AG09309 (cell line): ENCODE measurements at places on chromosomes 12 and 14.
A peak's percentile ranks its signal among the peaks of the same experiment; 100 is the strongest.

DNA sequence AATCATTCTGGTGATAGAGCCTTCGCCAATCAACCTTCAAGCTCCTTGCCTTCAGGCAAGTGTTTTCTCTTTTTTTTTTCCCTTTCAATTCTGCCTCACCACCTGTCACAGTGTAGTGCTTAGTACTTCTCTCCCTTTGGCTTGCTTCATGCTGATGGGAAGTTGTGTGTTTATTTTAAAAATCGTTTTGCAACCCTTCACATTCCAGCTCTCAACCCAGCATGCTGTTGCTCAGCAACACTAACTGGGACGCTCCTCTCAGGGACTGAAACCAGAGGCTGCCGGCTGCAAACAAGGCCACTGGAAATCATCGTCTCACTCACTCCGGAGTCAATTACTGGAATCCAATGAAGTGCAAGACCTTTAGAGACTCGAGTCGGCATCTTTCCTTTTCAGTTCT is 342.7 kb downstream of the PRKD1 start:
- DNase-seq: peak; percentile 71

DNA sequence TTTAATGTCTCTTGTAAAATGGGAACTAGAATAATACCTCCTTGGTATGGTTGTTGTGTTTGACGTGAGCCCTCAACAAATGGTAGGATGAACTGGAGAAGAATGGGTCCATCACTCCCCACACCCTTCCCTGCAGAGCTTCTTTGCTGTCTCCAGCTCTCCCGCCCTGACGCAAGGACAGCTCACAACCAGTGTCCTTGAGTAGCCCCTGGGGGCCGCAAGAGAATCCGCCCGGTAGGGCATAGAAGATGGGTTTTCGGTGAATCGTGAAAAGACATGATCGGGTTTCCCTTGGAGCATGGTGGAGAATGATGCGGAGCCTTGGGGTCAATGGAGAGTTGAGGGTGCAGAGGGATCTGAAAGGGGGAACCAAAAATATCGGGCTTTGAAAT is 6.1 kb upstream of the PAX9 start:
- DNase-seq: no peak

DNA sequence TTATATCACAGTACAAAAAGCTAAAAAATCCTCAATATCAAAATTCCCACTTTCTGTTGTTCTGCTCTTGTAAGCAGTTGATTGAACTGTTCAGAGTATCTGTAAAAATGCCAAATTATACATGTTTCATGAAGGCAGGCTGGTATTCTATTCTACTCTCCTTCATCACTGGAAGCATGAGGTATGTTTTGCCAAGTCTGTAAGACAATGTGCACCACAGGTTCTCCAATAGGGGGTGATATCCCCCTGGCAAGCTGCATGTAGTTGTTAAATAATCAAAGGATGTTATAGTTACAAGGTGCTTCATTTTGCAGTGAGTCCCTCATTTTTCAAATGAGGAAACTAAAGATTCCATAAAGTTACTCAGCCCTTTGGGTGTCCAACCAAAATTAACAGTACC is 15.1 kb upstream of the NEK9 start:
- DNase-seq: no peak

DNA sequence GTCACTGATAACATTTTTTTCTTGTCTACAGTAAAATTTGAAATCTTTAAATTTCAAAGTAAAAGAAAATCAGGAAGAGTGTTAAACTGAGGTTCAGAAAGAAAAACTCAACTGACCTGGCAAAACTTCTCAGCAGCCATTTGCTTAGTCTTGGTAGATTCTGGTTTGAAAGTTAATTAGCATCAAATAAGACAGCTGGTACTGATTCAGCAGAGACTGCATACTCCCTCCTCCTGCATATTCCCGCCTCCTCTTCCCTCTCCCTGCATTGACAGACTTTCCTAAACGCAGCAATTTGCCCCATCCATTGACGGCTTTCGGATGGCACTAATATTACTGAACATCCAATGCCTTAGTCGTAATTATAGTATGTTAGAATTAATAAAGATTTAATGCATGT is 520.8 kb downstream of the FLRT2 start:
- no peak for DNase-seq

DNA sequence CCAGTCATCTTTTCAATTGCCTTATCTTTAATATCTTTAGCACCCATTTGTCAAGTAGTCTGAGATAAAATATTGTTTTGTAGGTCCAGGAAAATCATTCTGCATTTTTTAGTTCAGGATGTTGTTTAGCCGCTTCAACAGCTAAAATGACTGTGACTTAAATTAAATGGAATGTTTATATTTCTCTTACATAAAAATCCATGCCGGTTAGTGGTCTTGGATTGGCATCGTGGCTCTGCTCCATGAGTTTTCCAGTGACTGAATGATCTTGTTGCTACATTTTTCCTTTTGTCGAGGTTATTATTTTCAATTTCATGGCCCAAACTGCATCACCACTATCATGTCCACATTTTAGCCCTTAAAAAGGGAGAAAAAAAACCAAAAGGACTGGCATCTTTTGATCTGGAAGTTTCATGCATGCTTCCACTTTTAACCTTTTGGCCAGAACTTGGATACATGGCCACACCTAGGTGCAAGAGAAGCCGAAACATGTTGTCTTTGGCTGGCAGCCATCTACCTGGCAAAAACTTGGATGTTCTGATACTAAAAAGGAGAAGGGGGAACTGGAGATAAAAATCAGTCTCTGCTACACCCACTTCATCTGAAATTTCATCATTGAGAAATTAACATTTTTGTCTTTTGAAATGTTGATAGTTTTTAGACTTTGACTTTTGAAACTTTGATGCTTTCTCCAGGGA is 142.4 kb downstream of the OTOGL start:
- peak; percentile 23 for DNase-seq

DNA sequence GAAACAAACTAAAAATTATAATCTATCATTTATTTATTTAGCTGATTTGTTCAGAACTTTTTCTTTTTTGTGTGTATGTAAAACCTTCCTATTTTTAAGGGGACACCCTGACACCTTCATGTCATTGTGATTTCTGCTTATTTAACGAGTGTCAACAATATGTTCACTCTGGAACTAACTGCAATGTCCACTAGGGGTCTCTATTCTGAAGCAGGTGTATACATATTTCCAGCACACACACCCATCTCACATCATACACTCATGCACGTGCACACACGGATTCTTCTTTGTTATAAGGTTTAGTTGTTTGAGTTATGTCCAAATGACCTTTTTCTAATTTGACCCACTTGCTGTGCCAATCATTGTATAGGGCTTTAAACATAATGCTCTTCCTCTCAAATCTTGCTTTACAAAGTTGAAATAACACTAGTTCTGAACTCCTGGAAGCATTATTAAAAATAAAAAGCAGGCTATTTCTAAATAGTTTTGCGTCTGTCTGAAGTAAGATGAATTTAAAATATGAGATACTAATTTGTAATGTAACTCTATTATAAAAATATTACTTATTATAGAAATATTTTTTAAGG is 15.5 kb downstream of the E2F7 start:
- no peak for DNase-seq

- no peak for DNase-seq
These were observed 8.9 kb downstream of the GTF2A1 start for GRCh38 chr14:81211844-81212243.

DNA sequence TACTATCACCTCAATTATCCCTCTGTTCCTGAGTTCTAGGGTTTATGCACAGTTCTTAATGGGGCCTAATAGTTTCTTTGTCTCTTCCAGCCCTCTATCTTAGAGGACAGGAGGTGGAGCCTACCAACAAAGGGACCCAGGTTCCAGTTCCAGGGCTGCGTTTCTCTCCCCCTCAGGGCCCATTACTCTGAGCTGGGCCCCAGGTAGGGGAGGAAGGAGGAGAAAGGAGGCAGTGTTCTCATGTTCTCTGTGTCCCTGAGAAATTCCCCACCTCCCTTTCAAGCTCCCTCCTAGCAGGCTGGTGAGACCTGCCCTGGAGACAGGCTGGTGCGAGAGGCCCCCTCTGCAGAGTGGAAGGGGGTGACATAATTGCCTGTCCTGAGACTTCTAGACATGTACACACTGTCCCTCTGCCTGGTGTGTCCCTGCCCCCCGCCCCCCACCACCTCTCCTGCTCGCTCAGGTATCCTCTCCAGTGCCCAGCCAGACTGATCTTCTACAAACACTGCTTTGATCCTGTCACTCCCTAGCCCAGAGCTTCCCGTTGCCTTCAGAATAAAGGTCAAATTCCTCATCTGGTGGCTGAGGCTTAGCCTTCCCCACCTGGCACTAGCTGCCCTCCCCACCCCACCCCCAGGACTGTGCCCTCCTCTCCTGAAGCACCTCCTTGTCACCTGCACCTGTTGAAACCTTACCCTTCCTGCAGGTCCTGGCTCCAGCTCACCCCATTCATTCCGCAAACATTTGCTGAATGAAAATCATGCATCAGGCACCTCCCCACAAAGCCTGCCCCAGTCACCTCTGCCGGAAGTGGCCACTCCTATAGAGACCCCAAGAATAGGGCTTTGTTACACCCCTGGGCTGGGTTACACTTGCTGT is 21.1 kb upstream of the KRT8 start:
- no peak for DNase-seq

DNA sequence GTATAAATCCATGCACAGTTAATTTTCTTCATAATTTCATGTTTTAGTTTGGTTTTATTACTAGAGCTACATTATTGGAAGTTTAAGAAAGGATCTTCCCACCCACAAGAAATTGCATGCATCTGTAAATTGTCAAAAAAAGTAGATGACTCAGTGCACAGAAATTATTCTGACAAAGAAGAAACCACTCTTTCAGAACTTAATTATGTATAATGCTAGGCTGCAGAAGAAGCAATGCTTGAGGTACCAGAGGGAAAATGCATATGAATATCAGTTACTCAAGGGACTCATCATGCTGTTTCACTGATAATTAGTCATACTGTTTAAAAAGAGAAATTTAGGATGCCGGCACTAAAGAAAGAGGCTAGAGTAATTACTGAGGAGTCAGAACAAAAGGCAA is 147.0 kb downstream of the SLC16A7 start:
- DNase-seq: peak; percentile 25

DNA sequence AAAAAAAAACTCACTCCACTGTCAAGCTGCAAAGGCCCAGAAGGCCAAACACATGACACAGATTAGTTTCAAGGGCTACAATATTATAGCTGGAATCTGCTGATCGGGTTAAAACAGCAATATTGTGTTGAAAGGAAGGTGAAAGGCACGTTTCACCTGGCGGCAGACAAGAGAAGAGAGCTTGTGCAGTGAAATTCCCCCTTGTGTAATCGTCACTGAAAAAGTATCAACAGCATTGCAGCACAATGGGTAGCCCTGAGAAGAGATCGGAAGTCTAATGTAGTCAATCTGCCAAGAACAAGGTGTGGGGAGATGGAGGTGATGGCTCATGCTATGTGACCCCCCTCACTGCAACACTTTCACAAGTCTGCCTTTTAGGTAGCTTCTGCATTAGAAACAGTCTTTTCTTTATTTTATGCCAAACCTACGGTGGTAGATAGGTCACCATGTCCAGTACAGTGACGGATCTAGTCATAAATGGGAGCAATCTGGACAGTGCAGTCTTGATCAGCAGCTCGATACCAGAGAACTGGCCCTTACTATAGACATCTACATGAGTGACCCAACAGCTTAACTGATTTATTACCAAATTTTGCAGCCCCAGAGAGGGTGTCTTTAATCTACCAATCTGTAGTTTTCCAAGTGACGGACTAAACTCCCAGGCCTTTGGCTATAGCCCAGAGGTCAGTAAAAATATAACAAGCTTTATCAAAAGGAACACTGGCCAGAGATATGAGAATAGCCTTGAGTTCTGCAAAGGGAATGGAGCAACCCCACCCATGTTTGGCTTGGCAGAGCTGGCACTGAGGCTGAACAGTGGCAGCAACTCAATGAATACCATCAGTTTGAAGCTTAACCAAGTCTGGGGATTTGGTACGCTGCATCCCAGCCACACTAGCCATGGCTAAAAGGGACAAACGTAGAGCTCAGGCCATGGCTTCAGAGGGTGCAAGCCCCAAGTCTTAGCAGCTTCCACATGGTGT is 35.4 kb downstream of the SPTSSA start:
- no peak for DNase-seq

DNA sequence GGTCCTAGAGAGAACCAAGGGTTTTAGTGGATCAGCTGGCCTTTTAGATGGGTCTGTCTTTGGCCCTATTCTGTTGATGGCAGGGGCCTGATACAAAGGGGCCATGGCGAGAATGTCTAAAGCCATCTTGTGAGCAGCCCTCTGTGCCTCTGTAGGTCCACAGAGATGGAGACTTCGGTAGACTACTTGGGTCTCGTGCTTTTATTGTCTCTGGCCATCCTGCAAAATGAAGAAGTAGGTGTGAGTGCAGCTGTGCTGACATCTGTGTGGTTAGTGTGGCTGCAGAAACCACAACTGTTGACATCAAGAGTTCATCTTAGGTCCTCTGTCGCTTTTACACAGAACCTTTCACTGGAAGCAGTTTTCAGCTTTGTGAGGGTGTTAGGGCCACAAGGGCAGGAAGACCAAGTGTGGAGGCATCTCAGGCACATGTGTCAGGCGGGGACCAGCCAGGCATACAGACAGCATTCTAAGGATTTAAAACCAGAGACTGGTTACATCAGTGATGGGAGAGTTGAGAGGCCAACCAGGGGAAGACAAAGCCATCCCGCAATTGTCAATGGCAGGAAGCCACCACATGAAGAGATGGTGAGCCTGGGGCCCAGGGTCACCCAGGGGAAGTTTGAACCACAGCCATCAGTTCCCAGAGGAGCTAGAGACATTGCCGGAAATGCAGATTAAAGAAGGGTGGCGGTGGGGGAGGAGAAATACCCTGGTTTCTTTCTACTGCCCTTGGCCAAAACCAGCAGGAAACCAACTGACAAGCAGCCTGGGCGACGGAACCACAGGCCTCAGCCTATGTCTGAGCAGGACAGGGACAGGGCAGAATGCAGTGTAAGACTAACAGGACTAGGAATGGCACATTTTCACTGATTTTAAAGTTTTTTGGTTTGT is 13.0 kb upstream of the TPCN1 start:
- no peak for DNase-seq

DNA sequence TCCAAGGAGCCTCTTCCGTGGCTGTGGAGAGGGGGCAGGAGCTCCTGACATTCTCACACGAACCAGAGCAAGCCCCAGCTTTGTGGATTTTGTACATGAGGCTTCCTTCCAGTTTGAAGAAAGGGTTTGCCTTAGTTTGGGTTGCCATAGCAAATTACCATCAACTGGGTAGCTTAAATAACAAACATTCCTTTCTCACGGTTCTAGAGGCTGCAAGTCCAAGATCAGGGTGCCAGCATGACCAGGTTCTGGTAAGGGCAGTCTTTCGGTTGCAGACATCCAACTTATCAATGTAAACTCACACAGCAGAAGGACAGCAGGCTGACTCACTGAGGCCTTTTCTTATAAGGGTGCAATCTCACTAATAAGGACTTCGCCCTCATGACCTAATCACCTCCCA is 25.9 kb upstream of the STAB2 start:
- no peak for DNase-seq

GRCh38 chr14:49218436-49219092 is 367.6 kb downstream of the RPS29 start:
- DNase-seq: no peak
